Frontal cortex (tissue), 4 donors: ENCODE measurements at places on chromosomes 12 and 14. TPM values are rescaled to one million over a fixed set of nuclear protein-coding genes. Genes with fewer than 3 reads are reported as not detected.

The COL2A1 gene
- total RNA-seq, result 0.82 TPM

GRCh38 chr14:93946104-93946503 lies 19.0 kb downstream of the FAM181A start:
- DNase-seq, result no peak

- no peak for DNase-seq
These were observed 157.5 kb upstream of the LRIG3 start for GRCh38 chr12:59077575-59078426.

DNA sequence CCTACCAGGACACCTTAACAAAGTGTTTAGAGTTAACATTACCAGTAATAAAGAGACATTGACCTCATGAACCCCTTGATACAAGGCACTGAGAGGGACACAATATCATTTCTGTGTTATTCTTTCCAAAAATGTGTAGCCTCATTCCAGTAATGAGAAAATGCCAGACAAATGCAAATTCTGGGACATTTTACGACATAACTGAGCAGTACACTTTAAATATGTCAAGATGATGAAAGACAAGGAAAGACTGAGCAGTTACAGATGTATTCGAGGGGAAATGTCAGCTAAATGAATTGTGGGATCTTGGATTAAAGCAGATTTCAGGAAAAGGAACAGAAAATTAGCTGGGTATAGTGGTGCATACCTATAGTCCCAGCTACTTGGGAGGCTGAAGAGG lies 255.6 kb downstream of the ERC1 start:
- DNase-seq, result no peak

GRCh38 chr12:100656141-100656540 lies 82.7 kb downstream of the GAS2L3 start:
- no peak for DNase-seq

The LTB4R gene
- 1.2 TPM for total RNA-seq

DNA sequence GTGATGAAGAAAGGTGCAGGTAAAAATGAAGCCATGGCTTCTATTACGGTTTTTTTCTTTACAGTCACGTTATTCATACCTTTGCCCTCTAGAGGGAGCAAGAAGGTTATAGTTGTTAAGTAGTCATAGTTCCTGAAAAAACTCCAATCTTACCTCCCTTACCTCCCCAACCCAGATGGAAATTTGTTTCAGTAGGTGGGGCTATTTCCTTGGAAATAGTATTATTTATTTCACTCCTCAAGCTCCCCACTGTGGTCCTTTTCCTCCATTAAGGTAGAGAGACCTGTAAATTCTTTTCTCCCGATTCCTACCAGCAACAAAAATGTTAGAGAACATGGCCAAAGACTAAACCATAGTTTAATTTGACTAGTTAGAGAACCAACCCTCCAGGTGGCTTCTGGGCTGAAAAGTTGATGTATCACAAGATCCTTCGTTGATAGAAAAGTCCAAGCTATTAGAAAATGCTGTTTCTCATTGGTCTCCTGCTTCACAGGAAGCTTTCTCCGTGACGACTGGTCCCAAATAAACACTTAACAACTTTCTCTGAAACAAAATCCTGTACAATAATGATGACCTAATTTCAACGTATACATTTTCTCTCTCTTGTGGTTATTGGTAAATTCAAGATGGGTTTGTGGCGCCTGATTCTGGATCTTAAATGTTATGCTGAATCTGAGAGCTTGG lies 43.5 kb downstream of the TMX1 start:
- peak; percentile 52 for DNase-seq

DNA sequence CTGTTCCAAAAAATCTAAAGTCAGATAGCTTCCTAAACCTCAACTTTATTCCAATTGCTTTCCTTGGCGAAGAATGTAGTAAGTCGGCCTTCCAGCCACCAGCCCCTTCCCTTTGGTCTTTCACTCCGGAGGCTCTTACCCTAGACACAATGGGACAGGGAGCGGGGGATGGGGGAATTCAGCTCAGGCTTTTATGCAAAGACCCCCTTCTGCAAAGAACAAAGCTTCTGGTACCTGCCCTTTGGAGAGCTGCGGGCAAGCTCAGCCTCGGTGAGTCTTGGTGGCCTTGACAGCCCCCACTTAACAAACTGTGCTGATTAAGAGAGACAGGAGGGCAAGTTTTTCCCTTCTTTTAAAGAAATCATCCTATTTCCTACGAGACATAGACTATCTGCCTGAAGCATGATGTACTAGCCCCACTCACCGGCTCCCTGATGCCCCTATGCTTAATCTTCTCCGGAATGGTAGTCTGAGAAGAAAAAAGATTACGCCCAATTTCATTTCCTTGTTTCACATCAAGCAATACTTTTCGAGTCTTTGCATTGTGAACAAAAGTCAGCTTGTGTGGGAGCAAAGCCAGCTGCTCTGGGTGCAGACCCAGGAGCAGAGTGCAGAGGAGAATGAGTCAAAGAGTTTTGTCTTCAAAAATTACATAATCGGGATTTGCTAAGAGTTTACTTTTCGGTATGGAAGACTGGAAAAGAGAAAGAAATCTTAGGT lies 1.5 kb upstream of the NANOG start:
- DNase-seq, result no peak

- no peak for DNase-seq
These were observed 35.1 kb upstream of the OTOGL start for GRCh38 chr12:80064269-80064668.

The SPIC gene
- not detected for total RNA-seq

DNA sequence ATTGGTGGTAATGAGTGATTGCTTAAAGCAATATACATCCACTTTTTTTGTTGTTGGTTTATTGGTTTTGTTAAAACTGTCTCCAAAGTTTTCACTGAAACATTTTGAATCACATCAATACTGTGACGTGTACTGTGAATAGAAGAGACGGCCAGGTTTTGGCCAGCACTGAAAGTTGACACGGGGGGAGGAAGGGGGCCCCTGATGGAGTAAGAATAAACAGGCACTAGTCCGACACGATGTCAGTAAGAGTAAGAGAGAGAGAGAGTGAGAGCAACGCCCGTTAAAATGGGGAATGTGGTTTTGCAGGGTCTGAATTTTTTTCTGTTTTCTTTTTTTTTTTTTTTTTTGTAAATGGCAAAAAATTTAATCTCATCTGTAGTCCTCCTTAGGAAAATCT lies 14.7 kb downstream of the PEBP1 start:
- no peak for DNase-seq

DNA sequence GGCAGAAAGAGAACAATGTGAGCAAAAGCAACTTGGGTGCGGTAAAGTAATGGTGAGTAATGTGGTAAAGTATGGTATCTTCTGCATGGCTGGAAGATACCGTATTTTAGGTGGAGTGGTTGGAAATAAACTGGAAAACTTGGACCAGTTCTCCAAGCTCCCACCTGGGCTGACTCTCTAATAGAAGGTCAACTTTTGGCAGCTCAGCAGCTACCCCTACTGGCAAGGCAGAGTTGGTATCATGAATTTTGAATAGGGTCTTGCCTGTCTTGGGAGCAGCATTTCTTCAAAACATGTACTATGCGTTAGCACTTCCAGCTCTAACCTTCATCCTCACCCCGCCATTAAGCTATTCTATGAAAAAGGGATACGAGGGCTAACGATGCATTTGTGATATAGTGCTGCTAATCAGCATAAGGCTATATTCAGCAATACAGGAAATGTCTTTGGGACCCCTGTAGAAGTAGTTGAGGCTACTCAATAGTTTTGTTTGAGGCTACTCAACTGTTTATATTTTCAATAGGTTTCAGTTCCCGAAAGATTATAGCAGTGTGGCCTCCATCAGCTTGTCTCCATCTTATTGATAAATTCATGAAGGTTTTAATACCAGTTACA lies 276.3 kb upstream of the FAR2 start:
- peak; percentile 9 for DNase-seq

DNA sequence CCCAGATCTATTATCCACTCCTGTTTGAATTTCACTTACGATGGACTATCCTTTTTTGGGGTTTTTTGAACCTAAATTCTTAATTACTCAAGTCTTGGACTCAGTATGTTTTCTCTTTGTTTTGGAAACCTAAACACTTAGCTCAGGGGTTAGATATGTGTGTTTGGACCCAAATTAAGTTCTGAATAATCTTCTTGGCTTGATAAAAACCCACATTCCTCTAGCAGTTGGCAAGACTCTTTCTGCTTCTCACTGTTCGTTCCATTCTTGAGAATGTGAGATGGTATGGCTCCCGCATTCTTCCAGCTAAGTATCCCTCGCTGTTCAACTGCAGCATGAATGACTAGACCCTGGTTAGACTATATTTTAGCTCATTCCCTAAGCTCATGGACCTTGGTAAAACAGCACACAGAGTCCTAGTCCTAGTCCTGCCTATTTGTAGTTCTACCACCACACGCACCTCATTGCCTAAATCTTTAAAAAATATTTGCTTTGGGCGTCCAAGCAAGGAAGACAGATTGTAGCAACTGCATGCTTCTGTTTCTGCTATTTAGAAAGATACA lies 860.0 kb downstream of the RPS29 start:
- DNase-seq, result no peak

- DNase-seq, result no peak
These were observed 7.5 kb downstream of the TMED2 start for GRCh38 chr12:123591702-123592481.

- no peak for DNase-seq
These were observed 67.6 kb upstream of the BCL11B start for GRCh38 chr14:99339551-99339950.

The PTPN6 gene
- 1.6 TPM for total RNA-seq

- no peak for DNase-seq
These were observed 111.2 kb upstream of the FLRT2 start for GRCh38 chr14:85418721-85419120.

GRCh38 chr14:90288651-90289355 lies 32.5 kb downstream of the PSMC1 start:
- no peak for DNase-seq

DNA sequence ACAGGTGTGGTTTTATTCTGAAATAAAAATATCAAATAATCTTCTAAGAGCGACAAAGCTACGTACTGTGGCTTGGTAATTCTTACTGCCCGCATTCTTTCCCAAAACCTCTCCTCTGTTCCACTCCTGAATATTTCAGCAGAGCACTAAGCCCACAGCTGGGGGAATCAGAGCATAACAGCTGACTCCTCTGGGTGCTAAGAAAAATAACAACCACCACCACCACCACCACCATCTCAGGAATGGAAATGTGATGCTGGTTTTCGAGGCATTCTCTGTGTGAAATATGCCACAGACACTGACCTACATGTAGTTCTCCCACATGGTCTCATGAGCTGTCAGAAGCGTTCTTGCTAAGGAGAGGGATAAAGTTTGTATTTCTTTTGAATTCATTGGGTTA lies 183.7 kb downstream of the BMP4 start:
- DNase-seq, result no peak
